ENCODE measurements at places on chromosomes 3 and 15.
A peak's percentile ranks its signal among the peaks of the same experiment; 100 is the strongest.

- DNase-seq = no peak
These were observed 204.1 kb downstream of the WNT5A start for GRCh38 chr3:55282994-55283393.

DNA sequence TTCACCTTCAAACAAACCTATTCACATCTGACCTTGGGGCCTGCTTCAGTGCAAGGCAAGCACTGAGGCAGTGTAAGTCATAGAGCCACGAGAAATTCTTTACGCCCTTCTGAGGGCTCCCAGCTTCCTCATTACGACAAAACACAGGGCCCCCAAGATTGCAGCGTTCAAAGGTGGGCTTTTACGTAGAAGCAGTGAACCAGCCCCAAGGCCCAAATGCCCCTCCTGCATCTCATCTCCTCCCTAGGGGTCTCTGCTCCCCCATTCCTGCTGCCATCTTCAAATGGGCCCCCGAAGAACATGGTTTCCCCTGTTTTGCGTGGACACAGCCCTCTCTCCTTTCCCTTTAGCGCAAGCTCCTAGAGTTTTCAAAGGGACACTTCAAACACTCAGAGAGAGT lies 285.1 kb downstream of the MEX3B start:
- no peak for DNase-seq

GRCh38 chr3:88248658-88249057 lies 98.9 kb downstream of the C3orf38 start:
- no peak for DNase-seq

GRCh38 chr15:68334661-68335124 lies 57.1 kb downstream of the FEM1B start:
- DNase-seq = peak; percentile 47

- DNase-seq = no peak
These were observed 732.8 kb upstream of the CFAP20DC start for GRCh38 chr3:59782664-59783063.

- peak; percentile 67 for DNase-seq
These were observed 69.3 kb downstream of the TBC1D2B start for GRCh38 chr15:78007964-78008886.

- no peak for DNase-seq
These were observed 177.5 kb downstream of the TLE3 start for GRCh38 chr15:69920221-69920620.

- DNase-seq = peak; percentile 80
These were observed 2.7 kb downstream of the TMEM108 start for GRCh38 chr3:133040696-133041523.

DNA sequence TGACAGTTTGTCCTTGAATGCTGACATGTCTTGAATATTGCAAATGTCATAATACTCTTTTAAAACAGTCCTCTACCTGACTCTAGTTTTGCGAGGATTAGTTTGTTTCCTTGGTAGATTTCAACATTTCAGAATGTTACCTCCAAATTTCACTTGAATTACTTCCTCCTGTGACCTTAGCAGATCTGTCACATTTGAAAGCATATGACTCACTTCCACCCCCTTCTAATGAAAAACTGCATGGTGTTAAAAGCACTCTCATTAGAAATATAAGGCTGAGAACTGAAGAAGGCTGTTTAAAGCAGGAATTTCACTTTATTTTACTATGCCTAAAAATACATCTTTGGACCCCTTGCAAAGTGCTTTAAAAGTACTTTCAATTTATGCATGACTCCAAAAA lies 598.7 kb upstream of the TGFBR2 start:
- no peak for DNase-seq

DNA sequence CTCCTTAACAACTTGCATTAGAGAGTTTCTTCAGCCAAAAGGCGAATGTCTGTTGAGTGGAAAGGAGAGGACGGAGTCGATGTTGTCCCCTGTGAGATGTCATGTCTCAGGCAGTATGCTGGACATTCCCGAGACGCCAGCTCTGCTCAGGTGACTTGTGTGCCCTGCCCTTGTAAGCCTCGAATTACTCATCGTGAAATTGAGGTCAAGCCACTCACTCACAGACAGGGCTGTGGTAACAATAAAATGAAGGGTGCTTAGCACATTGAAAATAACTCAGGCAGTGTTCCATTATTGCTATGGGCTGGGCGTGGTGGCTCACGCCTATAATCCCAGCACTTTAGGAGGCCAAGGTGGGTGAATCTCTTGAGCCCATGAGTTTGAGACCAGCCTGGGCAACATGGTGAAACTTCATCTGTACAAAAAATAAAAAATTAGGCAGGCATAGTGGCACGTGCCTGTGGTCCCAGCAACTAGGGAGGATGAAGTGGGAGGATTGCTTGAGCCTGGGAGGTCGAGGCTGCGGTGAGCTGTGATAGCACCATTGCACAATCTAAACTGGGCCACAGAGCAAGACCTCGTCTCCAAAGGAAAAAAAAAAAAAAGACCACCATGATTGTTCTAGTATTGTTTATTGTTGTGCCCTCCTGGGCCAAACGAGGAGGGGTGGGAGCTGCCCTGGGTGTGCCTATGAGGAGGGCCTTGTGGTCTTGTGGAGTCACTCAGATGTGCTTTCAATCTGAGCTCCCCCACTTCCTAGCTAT lies 214.4 kb downstream of the THSD4 start:
- no peak for DNase-seq
